ENCODE measurements at places on chromosomes 3 and 15.

DNA sequence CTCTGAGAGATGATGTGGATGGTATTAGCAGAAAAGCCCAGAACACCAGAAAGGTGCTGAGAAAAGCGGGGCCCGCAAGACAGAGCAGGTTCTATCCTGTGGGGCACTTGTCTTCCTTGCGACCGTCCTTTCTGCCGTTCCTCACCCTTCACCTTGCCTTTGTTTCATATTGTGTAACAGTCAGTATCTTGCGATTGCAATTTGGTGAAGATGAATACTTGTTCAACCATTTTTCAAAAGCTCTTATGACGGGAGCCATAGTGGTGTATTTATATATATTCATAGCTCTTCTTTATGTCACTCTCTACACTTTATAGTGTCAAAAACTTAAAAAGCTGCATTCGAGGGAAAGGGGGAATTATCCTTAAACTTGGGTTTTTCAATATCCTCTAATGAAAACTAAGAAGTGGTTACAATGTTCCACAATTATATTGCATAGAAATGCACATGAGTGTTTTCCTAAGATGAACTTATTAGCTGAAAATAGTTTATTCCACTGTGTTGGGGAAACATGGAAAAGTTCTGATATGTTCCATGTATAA is 797 bp downstream of the MAP3K13 start:
- no peak for DNase-seq

- no peak for DNase-seq
These were observed 667 bp upstream of the KLHDC8B start for GRCh38 chr3:49170744-49171118.

DNA sequence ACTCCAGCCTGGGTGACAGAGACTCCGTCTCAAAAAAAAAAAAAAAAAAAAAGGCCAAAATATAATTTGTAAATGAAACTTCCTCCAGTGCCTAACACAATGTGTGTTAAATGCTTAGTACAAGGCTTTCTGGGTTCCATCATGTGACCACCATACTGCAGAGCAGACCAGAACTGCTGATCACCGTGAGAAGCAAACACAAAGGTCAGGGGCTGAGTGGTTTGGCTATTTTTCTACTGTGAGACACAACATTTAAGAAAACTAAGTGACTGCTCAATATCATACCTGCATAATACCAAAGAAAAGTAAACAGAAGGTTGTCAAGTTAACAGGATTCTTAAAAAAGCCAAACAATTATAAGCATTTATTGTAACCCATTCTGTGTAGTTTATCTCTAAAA is 13.2 kb downstream of the ABCC5 start:
- DNase-seq: no peak

DNA sequence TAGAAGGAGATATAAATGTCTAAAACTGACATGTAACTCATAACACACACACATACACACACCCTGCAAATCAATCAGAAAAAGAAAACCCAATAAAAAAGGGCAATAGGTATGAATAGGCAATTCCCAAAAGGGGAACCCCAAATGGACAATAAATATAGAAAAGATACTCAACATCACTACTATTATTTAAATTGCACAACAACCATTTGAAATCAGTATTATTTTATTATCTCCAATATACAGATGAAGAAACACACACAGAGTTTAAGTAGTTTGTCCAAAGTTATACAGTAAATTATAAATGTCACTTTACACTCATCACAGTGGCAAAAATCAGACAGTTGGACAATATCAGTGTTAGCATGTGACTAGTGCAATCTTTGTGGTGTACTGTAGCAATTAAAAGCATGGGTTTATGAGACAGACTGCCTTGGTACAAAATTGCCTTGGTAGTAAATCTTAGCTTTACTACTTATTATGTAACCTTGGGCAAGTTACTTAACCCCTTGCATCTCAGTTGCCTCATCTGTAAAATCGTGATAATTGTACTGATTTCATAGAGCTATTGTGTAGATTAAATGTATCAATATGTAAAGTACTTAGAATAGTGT is 3.4 kb upstream of the FSTL1 start:
- no peak for DNase-seq

GRCh38 chr3:11291808-11292207 is 19.6 kb downstream of the ATG7 start:
- DNase-seq: no peak

- DNase-seq: no peak
These were observed 6.4 kb downstream of the CMSS1 start for GRCh38 chr3:99823723-99824711.

All from tongue (tissue), 3 donors.